Fibroblast of skin of right biceps (primary cell): ENCODE measurements at places on chromosomes 4 and X.
A peak's percentile ranks its signal among the peaks of the same experiment; 100 is the strongest.

DNA sequence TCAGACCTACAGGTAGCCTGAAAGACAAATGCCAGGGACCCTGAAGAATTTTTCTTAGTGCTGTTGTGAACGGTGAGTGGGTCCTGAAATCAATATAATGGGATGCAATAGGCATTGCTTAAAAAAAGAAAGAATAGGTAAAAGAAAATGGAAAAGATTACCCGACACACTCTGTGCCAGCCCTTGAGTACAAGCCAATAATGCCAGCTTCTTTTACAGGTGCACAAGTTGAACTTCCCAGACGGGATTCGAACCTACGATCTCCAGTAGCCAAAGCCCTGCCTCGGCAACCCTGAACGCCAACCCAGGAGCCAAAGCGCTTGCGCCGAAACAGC is 24.7 kb upstream of the GLOD5 start:
- DNase-seq: no peak

DNA sequence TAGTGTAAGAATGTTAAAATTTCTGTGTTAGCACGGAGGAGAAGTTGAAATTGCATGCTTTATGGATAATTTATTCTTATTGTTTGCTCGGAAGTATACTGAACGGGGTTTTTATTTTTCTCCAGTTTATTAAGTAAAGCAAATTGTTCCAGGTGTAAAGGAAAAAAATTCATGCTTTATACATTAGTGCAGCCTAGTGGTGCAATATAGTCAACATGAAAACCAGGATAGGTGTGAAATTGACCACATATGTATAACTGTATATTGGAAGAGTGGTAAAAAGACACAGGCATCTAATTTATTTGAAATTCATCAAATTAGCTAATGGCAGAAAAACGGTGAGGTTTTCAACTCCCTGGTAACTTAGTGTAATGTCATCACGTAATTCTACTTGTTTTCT is 959 bp downstream of the BRS3 start:
- DNase-seq: no peak

GRCh38 chr4:150152766-150153165 is 74.5 kb downstream of the DCLK2 start:
- peak; percentile 43 for DNase-seq

DNA sequence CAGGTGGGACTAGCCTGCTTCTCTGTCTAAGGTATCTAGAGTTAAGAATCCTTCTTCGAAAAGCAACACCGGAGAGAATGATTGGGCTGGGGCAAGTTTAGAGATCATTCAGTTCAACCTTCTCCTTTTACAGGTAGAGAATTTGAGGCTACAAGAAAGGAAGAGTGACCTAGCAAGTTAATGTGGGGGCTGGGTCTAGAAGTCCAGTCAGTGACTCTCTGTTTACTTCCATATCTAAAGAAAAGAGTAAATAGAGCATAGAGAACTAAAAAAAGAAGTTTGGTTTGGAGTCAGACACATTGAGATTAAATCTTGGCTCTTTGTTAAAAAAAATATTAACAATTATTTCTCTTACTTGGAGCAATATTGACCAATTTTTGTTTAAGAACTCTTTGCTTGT is 64.1 kb upstream of the NPNT start:
- DNase-seq: no peak

- DNase-seq: peak; percentile 72
Measured at GRCh38 chr4:155609455-155610059, 57.1 kb upstream of the GUCY1A1 start.

- no peak for DNase-seq
Measured at GRCh38 chr4:100379583-100380105, 138.2 kb downstream of the EMCN start.

DNA sequence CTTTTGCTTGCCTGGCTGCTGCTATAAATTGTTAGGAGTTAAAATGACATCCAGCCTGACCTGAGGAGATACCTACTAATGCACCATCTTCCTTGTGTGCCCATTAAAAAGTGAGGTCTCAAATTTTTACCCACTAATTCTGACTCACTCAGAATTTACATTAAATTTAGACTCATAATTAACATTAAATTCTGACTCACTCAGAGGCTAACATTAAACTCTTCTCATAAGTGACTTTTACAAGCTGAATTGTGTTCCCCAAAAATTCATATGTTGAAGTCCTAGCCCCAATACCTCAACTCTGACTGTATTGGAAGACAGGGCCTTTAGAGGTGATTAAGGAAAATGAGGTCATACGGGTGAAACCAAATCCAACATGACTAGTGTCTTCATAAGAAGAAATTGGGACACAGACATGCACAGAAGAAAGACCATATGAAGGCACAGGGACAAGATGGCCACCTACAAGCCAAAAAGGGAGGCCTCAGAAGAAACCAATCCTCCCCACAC is 11.8 kb downstream of the CASP6 start:
- no peak for DNase-seq

- no peak for DNase-seq
Measured at GRCh38 chrX:3712870-3713224, 602 bp downstream of the PRKX start.

GRCh38 chr4:80963051-80963450 is 67.5 kb upstream of the BMP3 start:
- peak; percentile 43 for DNase-seq

DNA sequence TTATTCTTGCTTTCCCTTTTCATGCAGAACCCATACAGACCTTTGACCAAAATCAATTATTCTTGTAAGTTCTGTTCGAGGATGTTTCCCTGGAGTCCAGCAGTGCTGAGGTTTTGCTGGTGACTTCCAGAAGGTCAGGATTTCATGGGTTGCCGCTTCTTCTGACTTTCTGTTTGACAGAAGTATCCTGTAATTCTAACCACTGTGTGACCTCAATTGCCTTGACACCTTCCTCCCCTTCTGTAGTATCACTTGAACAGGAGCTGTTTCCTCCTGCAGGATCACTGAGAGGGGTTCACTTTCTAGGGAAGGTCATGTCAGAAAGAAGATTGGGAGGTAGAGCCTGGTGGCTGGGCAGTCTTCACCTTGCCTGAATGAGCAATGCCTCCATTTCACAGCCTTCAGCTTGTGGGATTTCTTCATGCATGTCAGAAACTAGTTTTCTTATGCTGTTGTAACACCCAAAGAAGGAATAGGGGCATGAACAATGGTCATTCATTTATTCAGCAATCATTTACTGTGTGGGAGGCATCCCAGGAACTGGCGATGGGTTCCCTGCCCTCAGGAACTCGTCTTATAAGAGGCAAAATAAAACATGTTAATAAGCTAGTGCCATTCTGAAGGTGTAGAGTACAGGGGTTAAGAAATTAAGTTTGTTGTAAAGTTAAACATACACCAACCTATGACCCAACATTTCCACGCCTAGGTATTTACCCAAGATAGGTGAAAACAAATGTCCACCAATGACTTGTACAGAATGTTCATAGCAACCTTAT is 205.9 kb downstream of the SOWAHB start:
- no peak for DNase-seq

DNA sequence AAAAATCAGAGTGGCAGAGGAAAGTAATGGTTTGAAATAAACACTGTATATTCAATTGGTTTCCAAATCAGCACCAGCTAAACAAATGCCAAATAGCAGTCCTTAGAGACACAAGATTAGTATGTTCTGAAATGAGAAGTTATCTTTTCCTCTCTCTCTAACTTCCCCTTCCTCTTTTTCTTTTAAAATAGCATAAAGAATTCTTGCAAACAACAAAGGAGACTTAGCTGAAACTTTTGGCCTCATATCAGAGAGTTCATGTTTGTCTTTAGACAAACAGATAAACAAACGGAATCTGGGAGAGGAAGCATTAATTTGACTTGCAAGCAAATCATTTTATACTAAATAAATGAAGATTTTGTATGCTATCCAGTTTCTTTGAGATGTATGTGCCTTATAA is 399.0 kb downstream of the GBA3 start:
- DNase-seq: no peak

- DNase-seq: peak; percentile 10
Measured at GRCh38 chr4:3492741-3493719, 29.9 kb downstream of the DOK7 start.

DNA sequence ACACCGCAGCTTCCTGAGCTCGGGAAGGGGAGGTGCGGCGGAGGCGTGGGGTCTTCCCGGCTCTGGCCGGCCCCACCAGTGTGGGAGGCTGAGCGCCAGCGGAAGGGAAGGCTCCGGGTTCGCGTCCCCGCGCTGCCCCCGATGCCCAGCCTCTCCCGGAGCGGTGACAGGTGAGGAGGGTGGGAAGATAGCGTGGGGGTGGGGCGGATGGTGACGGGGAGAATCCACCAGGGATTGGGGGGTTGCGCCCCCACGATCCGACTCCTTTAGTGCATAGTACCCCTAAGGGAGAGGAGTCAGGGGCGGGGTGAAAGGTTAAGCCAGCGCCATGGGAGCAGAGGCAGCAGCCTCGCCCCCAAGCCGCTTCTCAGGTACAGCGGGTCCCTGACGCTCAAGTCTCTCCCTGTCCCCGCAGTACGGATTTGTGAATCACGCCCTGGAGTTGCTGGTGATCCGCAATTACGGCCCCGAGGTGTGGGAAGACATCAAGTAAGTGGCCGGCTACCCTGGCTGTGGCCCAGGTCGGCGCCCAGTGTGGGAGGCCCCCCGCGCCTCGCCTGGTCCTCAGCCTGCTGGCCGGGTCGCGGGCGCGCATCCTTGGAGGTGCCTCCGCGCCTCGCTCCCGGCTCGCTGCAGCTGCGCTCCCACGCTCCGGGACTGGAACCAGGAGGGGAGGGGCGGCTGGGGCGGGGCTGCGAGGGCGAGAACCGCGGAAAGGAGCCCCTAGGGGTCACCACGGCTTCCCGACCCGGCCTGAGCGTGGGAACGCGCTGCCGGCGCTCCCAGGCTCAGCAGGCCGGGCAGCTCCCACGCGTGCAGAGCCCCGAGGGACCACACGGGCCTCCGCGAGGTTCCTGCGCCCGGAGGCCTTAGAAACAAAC is 791 bp downstream of the GUCY1B1 start:
- DNase-seq: peak; percentile 26

DNA sequence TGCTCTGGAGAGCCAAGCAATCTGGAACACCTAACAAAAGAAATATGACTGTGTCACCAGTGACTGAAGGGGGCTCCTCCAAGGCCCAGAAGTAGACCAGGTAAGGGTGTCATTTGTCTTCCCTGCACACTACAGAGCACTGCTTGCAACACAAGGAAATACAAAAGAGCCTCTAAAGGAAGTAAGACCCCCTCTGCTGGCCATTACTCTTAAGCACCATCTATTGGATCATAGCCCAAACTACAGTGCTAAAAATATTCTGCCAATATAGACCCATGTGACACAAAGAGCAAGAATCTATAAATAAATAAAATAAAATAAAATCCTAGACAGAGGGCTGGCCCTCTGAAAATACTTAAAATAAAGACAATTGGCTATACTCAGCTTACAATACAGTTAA is 528.7 kb downstream of the TMA16 start:
- DNase-seq: no peak

DNA sequence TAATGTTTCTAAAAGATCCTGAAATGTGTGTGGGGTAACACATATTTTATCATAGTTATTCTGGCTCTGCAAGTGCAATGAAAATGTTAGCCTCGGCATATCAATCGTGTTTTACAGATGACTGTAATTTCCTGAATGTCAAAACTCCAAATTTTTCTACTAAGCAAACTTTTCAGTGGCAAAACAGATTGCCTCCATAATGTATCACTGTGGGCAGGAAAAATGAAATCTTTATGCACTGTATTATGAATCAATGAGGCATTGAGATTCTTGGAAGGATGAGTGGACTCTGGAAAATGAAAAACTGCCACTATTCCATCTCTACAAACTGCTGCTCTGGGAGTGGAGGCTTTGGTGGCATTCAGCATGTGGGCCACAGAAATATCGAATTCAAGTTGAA is 160.1 kb upstream of the MBNL3 start:
- DNase-seq: peak; percentile 86

- no peak for DNase-seq
Measured at GRCh38 chrX:87299563-87300160, 217.9 kb upstream of the KLHL4 start.

GRCh38 chrX:7084841-7085240 is 62.7 kb upstream of the STS start:
- DNase-seq: no peak

- DNase-seq: no peak
Measured at GRCh38 chrX:105018865-105019264, 201.6 kb downstream of the TEX13A start.

DNA sequence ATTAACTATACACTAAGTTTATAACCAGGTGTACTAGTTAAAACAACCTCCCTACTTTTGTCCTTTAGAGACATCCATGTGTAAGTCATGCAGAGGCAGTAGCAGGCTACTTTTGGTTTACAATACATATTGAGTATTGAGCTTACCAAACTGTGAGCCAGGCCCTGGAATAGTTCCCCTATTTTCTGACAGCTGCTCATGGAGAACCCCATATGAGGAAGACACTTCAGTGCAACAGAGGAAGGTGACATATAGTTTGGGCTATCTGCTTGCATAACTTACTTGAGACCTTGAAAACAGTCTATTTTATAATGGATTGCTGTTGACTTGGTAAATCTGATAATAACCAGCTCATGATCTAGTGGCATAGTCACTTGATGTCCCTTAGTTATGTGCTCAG is 190.5 kb downstream of the SH3BGRL start:
- no peak for DNase-seq

DNA sequence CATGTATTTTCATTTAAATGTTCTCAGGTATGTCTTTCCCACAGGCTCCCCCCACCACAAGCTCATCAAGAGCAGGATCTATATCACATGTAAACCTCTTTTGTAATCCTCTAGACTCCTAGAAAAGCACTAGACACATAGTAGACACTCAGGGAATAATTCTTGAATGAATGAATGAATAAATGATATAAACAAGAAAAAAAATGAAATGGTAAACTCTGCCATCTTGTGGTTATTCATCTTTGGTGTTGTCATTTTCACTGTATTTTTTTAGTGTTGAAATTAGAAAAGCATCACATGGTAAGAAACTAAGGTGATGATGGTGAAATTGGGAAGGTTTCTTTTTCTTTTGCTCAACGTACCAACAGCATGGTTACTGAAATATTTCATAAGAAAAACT is 34.2 kb upstream of the C1GALT1C1 start:
- peak; percentile 15 for DNase-seq
